ENCODE measurements at places on chromosomes 3 and 15.

- DNase-seq = no peak
Measured at GRCh38 chr15:68706931-68707330, 113.8 kb downstream of the ANP32A start.

- no peak for DNase-seq
Measured at GRCh38 chr3:170638988-170639387, 53.1 kb upstream of the SLC7A14 start.

- no peak for DNase-seq
Measured at GRCh38 chr3:117486719-117487716, 777.4 kb downstream of the TUSC7 start.

GRCh38 chr3:164470471-164470870, 607.8 kb downstream of the SI start:
- DNase-seq = no peak

DNA sequence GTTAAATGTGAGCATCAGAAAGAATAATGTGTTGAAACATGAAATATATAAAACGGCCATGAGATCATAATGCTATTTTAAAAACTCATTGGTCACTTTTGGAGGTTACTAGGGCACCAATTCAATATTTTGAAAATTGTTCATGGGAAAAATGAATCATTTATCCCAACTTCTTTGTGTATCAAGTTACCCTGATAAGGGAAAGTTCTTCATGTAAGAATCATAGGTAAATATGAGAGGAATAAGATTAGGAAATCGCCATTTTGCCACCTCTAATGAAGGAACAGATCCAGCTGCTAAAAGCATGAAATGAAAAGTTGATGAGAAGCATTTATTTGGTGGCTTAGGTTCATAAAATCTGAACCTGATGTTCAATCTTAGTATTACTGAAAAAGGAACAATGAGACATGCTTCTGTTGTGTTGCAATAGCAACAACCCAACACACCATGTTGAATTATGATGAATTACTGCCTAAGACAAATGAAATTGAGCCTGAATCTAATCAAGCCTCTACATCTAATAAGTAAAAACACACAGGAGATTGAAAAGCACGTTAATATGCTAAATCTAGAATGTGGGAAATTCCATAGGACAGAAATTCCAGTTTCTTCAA, 32.5 kb downstream of the ABHD5 start:
- DNase-seq = no peak

DNA sequence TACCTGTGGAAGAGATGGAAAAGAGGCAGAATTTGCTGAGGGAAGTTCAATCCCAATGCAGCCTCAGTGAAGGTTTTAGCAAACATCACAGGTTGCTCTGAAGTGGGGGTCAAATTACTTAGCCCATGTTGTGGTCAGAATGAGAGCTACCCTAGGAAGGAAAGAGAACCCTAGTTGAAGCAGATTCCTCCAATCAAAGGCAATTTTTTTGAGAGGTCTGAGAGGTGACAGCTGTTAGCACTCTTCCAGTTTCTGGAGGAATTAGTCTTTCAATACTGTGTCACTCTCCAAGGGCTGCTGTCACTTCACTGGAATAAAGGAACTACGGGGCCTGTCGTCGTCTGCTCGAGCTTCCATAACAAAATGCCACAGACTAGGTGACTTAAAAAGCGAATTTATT, 584.2 kb upstream of the DPPA4 start:
- DNase-seq = no peak

DNA sequence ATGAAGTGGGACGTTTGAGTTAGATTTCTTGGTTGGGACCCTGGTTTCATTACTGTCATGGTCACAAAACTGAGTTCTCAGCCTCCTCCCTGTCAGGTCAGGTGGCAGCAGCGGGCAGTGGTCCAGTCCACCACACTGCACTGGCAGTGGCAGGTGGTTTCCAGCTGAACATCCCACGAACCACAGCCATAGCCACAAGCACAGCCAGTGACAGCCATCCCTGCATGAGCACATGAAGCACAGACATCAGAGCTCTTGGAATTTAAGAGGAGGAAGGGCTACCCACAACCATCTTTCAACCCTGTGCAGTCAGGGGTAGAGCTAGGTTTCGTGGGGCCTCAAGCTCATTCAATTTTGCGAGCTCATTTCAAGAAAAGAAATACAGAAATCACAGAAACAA, 1.5 kb downstream of the RETNLB start:
- no peak for DNase-seq

DNA sequence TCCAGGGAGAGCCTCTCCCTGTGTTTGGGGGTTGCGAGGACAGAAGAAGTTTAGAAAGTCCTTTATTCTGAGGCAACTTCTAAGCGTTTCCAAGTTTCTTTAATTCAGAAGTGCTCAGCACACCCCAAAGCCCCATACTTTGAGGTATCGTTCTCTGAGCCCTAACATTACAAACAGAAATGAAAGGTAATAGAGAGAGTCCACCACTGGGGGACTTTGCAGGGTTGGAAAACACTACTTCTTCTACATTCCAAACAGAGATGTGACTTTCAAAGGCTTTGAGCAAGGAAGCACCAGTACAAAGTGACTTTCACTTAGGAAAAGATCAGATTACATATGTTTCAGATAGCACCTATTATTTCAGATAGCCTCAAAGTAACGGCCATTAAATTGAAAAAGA, 6.2 kb upstream of the ZNF280D start:
- no peak for DNase-seq

DNA sequence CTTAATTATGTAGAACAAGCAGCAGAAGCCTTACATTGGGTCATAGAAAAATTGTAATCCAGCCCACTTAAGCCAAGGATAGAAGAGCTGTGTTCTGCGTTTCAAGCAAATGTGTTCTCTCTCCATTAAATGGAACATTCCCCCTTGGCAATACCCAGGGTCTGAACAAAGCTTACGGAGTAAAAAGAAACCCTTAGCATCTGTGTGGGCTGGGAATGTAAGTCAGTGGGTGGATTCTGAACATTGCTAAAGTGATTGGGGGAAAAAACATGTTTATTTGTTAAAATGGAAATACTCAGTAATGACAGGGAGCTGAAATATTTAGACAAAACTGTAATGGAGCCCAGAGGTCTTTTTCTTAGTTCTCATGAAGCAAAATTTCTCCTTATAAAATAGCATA, 147.4 kb downstream of the DUT start:
- no peak for DNase-seq

DNA sequence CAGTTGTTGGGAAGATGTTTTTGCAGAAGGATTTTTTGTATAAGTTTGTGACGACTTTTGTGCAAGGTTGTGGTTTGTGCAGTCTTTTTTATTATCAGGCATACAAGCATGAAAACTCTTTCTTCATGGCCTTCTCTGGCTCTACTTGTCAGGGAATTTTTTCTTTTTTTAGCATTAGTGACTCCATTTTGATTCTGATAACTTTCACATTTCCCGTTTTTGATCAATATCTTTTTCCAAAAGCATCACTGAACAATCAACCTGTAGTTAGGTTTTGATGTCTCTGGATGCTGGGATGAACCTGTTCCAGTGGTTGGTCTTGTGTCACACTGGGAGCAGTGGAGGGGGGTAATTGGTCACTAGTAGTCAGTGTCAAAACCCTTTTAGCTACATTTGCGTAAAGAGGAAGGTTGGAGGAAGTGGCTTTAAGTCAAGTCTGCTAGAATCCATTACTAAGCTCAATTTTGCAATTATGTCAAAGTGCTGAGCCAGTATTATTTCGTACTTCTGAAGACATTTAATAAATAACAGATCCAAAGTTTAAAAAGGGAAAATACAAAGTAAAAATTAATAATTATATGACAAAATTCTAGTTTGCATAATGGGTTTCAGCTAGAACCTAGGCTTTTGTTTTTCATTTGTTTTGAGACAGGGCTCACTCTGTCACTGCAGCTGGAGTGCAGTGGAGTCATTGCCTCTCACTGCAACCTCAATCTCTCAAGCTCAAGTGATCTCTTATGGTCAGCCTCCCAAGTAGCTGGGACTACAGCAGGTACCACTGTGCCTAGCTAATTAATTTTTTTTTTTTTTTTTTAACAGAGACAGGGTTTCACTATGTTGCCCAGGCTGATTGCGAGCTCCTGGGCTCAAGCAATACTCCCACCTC, 18.8 kb upstream of the CFAP161 start:
- no peak for DNase-seq

DNA sequence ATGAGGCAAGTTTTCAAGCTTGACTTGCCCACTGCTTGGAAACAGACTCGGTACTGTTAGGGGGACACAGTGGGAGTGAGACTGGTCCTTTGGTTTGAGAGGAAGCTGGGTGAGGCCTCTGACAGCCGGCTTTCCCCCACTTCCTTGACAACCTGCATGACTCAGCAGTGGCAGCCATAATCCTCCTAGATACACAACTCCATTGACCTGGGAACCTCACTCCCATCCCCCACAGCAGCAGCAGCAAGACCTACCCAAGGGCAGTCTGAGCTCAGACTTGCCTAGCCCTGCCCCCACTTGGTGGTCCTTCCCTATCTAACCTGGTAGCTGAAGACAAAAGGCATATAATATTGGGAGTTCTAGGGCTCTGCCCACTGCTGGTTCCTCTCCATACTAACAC, 1043.5 kb upstream of the ALCAM start:
- no peak for DNase-seq

DNA sequence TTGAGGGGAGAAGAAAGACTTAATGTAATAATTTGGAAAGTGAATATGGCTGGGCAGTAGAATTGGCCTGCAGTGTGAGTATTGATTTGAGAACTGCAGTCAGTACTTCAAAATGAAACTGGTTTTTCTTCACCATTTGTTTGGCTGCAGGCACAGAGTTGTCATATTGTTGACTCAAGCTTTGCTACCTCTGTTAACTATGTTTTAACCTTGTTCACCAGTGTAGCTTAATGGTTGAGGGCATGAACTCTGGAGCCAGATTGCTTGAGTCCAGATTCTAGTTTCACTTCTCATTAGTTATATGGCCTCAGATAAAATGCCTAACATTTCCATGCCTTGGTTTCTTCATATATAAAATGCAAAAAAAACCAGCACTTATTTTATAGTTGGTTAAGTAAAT, 64.1 kb downstream of the CFAP44 start:
- DNase-seq = no peak

- no peak for DNase-seq
Measured at GRCh38 chr3:45868213-45868612, 18.1 kb upstream of the CCR9 start.

DNA sequence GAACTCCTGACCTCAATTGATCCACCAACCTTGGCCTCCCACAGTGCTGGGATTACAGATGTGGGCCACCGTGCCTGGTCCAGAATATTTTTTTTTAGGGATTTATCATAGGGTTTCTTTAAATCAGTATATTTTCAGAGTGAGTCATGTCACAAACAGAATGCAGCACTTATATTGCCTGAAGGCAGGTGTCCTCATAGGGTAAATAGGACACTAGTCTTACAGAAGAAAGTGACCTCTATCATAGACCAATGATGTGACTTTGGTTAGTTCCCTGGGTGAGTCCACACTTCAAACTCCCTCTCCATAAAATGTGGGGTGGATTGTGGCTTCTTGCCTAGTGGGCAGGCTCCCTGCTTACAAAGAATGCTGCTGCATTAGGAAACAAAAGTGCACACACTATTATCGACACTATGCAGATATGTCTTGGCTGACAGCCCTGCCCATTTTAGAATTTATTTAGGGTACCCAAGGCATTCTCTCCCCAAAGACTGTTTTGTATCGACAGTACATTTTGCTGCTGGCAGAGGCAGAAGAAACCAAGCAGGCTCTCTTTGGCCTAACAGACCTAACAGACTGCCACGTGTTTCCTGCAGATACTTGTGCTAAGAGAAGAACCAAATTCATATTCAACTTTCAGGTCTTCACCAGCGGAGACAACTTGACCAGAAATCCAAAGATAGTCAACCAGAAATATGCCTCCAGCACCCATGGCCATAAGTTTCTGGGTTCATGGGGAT, 125.0 kb downstream of the MOBP start:
- no peak for DNase-seq

DNA sequence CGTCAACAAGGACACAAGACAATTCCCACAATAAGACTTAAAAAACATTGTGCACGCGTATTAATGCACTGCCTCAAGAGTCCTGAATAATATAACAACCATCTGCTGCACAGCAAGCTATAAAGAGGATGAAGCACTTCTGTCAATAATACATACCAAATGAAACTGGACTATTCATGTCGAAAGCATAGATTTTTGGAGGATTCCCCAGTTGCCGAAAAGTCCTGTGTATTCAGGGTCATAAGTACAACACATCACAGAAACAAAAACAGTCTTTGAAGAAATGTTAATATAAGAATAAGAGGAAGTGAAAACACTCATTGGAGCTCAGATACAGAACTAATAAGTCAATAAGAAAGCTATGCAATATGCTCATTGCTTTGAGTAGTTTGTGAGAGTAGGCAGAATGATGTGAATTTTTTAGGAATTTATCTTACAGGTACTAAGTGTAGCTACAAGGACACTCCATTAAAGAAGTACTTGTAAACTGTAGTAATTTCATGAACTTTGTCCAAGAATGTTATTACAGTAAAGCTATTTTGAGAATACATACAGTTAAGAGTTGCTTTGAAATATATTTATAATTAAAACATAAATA, 31.6 kb downstream of the CBLB start:
- no peak for DNase-seq

- DNase-seq = no peak
Measured at GRCh38 chr3:133896002-133896761, 500 bp upstream of the RAB6B start.

- DNase-seq = no peak
Measured at GRCh38 chr3:102006812-102007485, 157.6 kb downstream of the NFKBIZ start.

DNA sequence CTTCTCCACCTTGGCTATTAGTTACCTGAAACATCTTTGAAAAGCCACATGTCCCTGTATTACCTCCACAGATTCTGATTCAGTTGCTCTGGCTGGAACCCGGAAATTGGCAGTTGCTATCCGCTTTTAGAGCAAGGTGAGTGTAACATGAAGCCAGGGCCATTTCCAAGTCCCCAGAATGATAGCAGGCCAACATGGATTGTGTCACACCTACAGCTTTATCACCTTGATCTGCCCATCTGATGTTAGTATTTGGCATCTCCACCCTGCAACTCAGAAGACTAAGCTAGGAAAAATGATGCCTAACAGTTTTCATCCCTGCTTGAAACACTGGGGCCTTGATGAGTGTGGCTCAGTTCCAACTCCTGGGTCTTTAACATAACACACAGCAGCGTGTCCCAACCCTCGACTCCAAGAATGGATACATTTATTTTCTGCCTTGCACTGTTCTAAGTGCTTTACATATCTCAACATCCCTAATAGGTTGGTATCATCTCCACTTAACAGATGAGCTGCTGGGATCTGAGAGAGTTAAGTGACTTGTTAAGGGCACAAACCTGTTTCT, 21.3 kb upstream of the NUDT16 start:
- DNase-seq = no peak

DNA sequence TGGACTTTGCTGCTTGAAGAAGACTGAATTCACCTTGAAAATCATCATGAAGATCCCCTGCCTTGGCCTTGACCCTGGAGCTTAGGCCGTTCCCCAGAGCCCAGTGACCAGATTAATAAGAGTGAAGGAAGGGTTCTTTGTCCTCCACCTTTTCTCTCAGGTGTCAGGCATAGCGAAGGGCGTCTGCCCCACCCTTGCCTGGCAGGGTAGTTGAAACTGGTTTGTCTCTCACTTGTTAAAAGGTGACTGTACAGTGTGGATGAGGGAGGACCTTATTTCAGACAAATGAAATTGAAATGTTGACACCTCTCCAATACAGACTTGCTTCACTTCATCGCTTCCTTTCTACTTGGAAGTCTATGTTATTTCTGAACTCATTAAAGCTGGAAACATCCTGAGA, 223.7 kb upstream of the BHLHE40 start:
- no peak for DNase-seq

GRCh38 chr15:25178835-25179672, 224.3 kb downstream of the SNRPN start:
- DNase-seq = no peak
